ENCODE measurements at places on chromosomes 6 and 20. TPM values are rescaled to one million over a fixed set of nuclear protein-coding genes. Genes with fewer than 3 reads are reported as not detected.

Gene ENPP4
- total RNA-seq = 11.5 TPM

Gene SLC22A2
- not detected for total RNA-seq

DNA sequence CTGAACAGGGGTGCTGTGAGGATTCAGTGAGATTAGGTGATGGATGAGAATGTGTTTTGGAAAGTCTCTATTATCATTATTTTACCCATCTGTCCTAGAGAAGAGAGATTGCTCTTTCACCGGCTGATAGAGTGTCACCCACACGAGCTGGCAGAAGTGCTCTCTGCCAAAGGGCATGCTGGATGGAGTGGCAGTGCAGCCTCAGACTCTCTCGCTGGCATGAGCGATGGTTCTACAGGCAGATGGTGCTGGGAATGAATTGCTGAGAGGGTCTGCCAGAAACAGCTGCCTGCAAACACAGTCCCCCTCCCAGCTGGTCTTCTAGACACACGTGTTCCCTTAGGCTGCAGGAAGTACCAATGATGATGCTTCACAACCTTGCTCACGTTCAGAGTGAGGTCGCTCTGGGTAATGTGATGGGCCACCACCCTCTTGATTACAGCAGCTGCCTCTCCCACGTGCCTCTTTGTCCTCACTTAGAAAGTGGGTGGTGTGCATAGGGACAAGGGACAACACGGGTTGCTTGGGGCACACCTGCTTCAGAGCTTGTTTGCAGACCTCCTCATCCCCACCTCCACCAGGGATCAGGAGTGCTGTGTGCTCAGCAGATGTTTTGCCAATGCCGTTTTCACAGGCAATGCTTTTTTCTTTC lies 84.7 kb downstream of the FOXA2 start:
- no peak overlapping the region for H3K4me3 ChIP-seq
- peak overlapping the region; percentile 41 for H3K27ac ChIP-seq
- no peak for DNase-seq
- H3K4me1 ChIP-seq = peaks cover 28% of the 10 kb centered on the region
- H3K36me3 ChIP-seq = no peaks in the 10 kb centered on the region
- no peaks in the 10 kb centered on the region for H3K27me3 ChIP-seq

GRCh38 chr6:130215526-130215925 lies 7.2 kb downstream of the SAMD3 start:
- no peaks in the 10 kb centered on the region for H3K36me3 ChIP-seq
- DNase-seq = no peak
- H3K27ac ChIP-seq = no peak overlapping the region
- H3K4me3 ChIP-seq = no peak overlapping the region

Gene C6orf163
- total RNA-seq = 5.7 TPM

Gene SAMD5
- total RNA-seq = 24.0 TPM

- peaks cover 20% of the 10 kb centered on the region for H3K4me1 ChIP-seq
- H3K27me3 ChIP-seq = no peaks in the 10 kb centered on the region
- no peak for DNase-seq
- H3K4me3 ChIP-seq = no peak overlapping the region
- H3K36me3 ChIP-seq = peaks cover 4% of the 10 kb centered on the region
These were observed 20.3 kb downstream of the SOX4 start for GRCh38 chr6:21613809-21614208.

GRCh38 chr6:128516514-128516898 lies 3.9 kb downstream of the PTPRK start:
- H3K4me1 ChIP-seq = peaks cover 43% of the 10 kb centered on the region
- no peak for DNase-seq
- H3K27me3 ChIP-seq = no peaks in the 10 kb centered on the region
- no peak overlapping the region for H3K27ac ChIP-seq

Gene IL17F
- total RNA-seq = not detected

Gene CDH4
- total RNA-seq = 0.43 TPM

DNA sequence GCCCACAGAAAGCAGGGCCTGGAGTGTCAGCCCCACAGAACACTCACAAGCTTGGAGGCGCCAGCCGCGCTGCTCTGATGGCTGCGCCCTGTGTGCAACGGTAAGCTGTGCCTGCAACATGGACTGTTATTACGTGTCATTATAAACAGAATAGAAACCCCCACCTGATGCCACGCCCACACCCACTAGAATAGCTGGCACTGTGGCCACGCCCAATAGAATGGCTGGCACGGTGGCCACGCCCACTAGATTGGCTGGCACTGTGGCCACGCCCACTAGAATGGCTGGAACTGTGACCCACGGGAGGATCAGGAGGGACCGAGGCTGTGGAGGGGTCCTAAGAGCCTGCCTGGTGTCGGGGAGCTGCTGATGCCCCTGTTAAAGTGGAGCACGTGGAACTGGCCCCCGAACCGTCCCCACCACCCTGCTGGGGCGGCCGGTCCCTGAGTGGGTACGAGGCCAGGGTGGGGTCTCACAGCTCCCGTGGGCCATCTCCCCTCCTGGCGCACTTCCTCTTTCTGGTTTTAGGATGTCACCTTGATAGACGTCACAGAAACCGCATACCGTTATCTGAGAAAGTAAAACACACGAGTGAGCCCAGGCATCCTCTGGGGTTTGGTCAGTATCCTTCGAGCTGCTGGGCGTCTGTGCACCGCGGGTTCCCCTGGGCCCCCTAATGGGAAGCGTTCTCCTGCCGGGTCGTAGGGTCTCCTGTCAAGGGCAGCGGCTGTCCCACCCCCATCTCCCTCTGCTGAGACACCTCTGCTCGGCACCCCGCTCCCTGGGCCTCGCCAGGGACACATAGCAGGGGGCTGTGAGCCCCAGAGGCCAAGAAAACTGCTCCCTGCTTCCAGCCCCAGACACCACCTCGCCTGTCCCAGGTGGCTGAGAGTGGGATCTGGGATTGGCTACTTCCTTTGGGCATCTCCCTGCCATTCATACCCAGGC lies 25.4 kb downstream of the SLC17A9 start:
- peaks cover 51% of the 10 kb centered on the region for H3K27me3 ChIP-seq
- no peaks in the 10 kb centered on the region for H3K4me1 ChIP-seq
- H3K36me3 ChIP-seq = no peaks in the 10 kb centered on the region
- no peak overlapping the region for H3K4me3 ChIP-seq
- H3K27ac ChIP-seq = no peak overlapping the region

Gene ANKEF1
- total RNA-seq = 10.9 TPM

DNA sequence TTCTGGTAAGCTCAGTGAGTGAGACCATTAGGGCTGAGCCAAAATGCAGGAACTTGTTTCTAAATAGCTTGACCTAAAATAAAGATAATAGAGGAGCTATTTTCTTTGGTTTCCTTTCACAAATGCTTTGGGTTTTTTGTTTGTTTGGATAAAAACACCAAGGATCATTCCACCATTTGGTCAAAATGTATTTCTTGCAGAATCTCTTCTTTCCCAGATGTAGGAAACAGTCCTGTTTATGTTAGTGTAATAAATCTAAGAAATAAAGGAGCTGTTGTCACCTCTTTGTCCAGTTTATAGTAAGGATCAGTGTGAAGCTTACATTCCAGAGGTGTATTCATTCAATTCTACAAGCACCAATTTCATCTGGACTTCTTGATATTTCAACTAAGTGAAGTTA lies 297.8 kb downstream of the GJA1 start:
- H3K27me3 ChIP-seq = no peaks in the 10 kb centered on the region
- H3K27ac ChIP-seq = no peak overlapping the region

GRCh38 chr6:12955956-12956355 lies 239.4 kb downstream of the PHACTR1 start:
- H3K36me3 ChIP-seq = no peaks in the 10 kb centered on the region
- peak overlapping the region; percentile 6 for H3K4me3 ChIP-seq
- H3K27me3 ChIP-seq = peaks cover 67% of the 10 kb centered on the region
- H3K27ac ChIP-seq = no peak overlapping the region

Gene SEC23B
- total RNA-seq = 58.4 TPM
